ENCODE measurements at places on chromosomes 11 and 22. TPM values are rescaled to one million over a fixed set of nuclear protein-coding genes. Genes with fewer than 3 reads are reported as not detected.

LSP1 gene
- polyA plus RNA-seq = 3.7 TPM

CNIH2 gene
- polyA plus RNA-seq = 146 TPM

C11orf42 gene
- polyA plus RNA-seq = not detected

ZW10 gene
- polyA plus RNA-seq = 13.2 TPM

OR52N4 gene
- polyA plus RNA-seq = not detected

RAG2 gene
- polyA plus RNA-seq = not detected

OR8H3 gene
- not detected for polyA plus RNA-seq

SLC17A6 gene
- polyA plus RNA-seq = 0.41 TPM

DNA sequence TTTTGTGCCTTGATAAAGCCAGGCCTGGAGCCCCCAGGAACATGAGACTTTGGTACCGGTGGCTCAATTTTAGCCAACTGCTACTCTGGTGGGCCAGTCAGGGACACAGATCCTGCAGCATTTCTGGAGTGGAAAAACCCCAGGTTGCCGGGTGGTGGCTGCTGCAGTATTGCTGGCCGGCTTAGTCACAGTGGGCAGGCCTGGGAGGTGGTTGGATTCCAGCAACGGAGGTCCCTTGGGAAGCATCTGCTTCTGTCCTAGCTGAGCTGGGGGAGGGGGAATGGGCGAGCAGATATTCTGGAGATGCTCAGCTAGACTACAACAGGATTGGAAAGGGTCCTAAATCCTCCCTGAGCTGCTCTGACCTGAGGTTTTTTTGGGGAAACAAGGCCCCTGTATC lies 31.6 kb upstream of the ACCSL start:
- no peak for DNase-seq

DNA sequence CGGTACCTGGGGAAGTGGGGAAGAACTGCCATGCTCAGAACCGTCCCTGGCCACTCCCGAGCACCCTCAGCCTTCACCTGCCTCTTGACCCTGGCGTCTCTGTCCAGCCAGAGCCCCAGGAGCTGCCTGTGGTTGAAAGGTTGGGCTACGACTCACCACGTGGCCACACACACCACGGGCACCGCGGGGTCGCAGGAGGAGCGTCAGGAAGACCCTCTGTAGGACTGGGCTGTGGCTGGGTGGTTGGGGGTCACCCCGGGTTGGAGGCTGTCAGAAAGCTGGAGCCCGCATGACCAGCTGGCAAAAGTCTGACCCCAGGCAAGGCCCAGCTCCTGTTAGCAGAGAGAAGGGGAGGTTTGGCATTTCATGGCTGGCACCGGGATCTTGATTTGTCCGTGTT lies 11.5 kb downstream of the KRTAP5-5 start:
- DNase-seq = no peak

DNA sequence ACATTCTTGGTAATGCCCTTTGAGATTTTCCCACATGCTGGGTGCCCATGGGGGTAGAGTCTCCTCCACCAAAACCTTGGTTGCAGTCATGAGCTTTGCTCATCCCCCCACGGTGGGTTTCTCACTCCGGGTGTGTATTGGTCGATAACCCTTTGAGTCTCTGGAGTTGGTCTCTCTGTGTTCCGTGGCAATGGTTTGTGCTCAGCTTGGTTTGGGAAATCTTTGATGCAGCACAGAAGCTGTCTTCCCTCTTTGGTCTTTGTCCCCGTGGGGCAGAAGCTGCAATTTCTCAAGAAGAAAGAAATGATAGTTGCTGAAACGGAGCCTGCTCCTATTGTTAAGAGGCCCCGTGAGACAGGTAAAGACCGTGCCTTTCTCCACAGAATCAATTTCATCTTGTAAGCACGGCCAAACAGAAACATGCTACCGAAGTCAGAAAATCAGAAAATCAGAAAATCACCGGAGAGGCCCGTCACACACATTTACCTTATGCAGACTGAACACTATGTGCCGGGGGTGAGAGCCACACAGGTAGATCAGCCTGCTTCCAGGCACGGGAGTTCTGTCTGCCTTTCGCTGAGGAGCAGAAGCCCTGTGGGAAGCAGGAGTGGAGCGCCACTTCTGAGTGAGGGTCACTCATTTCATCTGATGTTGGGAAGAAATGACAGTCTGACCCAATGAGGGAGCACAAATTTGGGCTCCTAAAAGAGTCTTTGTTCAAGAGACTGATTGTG lies 186.1 kb downstream of the TBC1D22A start:
- DNase-seq = peak; percentile 46

DNA sequence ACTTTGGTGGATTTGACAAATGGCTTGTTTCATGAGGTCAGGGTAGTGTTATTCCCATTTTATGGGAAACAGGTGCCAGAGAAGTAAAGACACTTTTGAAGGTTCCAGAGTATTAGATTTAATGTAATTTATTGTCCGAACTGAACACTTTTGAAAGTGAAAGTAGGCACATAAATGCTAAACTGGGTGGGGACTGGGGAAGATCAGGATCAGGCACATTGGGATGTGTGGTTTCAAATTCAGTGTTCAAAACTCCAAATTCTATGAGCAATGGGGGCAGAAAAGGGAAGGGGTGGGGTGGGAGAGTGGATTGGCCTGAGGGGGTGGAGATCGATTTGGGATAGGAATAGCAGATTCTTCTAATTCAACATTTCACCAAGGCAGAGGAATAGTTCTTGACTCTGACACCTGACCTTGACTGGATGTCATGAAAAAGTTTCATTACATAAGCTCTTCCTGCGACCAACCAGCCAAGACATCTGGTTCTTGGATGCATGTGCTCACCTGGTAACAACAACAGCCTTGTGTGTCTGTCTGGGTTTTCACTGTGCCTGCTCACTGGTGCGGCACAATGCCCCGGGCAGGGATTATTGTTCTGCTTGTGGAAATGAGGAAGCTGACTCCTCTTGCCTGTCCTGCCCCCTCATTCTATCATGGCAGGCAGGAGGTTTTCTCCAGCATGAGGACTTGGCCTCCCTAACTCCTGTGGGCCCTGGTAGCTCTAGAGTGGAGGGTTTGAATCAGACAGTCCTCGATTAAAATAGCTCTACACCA lies 10.8 kb downstream of the PPFIBP2 start:
- DNase-seq = no peak

DNA sequence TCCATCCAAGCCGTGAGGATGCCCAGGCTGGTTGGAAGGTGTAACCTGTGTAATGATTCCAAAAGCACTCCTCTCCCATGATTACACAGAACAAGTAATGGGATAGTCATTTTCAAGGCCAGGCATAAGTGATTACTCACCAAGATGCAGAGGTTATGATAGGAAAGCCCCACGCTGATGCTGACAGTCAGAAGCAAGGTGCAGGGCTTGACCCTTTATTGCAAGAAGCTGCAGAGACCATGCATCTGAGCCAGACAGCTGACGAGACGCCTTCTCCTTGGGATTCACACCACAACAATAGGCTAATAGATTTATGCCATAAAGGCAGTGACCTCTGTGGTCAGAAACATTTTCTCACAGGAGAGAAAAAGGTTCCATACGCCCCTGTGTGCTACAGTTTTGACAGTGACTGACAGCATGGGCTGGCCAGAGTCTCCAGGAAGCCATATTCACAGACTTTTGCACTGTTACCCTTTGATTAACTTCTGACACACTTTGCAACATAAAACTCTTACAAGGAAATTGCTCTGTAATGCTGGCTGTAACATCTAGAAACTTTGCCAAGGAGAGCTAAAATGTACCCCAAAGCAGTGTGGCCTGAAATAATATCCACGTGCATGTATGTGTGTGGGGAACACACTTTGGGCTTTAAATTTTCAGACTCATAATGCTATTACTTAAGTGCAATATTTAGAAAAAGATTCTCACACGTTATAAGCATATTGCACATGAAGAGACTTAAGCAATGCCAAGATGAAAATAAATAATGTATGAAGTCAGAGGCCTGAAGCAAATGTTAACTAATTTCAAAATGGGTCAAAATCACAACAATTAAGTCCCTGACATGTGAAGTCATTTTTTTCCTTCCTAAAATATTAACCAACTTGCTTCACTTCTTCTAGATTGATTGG lies 1079.0 kb upstream of the TENM4 start:
- DNase-seq = peak; percentile 69

DNA sequence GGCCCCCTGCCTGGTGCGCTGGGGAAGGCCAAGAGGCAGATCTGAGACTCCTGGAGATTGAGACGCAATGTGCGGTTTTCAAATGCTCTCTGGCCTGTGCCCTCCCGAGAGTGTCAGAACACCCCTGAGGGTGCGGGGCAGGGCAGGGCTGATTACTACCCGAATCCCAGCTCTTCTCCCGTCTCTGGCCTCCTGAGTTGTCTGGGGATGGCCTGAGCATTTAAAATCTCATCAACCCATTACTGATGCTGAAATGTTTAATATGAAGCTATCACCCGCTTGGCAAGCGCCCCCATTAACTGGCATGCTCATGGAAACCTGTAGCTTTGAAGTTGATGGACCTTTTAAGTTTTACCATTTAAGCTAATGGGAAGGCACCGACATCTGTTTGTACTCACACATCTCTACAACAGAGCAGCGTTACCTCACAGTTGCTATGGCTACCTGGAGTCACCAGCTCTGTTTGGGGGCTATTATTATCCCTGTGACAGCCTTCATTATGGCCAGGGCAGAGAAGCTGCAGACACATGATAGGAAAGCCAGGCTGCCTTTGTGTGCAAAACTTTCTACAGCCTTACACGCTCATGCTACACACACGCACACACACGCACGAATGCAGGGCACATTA lies 3.6 kb upstream of the MB start:
- peak; percentile 91 for DNase-seq

- DNase-seq = no peak
Measured at GRCh38 chr11:13284776-13285588, 7.4 kb downstream of the BMAL1 start.

- DNase-seq = no peak
Measured at GRCh38 chr11:95821640-95822039, 31.3 kb downstream of the CEP57 start.

DNA sequence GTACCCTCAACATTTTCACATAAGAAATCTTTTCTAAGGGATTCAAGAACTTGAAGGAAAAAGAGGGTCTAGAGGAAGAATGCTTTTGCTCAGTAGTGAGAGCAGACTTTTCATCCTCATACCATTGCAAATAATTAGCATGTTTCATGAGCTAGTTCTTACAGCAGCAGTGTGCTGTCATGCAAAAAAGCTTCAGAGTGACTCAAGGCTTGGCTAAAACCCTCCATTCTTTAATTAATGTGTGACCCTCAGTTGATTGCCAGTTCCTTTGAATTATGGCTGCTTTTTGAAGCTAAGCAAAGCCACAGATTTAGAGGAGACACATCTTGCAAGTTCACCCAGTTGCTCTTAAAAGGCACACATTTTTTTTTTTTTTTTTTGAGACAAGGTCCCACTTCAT lies 36.6 kb upstream of the PCF11 start:
- DNase-seq = no peak

DNA sequence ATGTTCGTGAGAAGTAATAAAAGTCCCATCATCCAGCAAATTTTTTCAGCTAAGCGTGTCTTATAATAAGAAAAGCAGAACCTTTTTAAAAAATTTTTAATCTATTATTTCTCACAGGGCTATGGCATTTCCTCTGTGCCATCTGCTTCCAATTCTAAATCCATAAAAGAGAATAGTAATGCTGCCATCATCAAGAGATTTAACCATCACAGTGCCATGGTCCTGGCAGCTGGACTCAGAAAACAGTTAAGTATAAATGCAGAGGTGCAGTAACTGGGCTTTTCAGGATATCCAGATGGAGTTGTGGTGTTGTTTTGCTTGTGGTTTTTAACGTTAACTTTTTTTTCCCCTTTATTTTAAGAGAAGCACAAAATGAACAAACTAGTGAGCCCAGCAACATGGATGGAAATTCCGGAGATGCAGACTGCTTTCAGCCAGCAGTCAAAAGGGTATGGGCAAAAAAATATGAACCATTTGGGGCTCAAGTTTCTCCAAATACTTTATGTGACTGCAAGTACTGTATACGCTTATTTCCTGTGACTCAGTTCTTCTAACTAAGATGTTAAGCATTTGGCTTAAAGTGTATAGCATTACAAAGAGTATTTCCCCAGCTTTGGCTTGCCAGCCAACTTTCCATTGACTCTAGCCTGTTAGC lies 25.2 kb downstream of the GTF2H1 start:
- no peak for DNase-seq

DNA sequence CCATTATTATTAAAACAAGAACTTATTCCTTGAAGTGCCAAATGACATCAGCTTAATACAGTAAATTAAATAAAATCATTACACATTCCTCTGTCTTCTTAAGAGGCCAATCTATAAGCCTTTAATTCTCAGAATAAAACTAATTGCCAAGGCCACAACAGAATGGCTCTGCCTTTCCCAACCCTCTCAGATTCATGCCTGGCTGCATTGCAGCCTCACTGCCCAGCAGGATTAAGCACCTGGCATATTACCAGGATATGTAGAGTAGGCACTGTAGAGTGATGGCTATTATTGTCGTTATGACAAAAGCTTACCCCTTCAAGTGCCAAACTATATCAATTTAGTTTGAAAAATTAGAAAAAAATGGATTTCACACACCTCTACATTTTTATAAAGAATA lies 9.4 kb upstream of the CALCA start:
- DNase-seq = no peak

- DNase-seq = no peak
Measured at GRCh38 chr11:77130763-77131513, 2.9 kb downstream of the MYO7A start.

Data from brain (organoid and tissue), 16 donors.